Activated naive CD4-positive, alpha-beta T cell treated with anti-CD3 and anti-CD28 coated beads, Interleukin-2, amount 50 U/mL, for 72 hours (primary cell): ENCODE measurements at places on chromosomes 2 and 18.

- DNase-seq, result no peak
Observed at GRCh38 chr2:85744741-85745601, 8.8 kb upstream of the ATOH8 start.

GRCh38 chr2:69693775-69694450 lies 48.0 kb upstream of the ANXA4 start:
- no peak for DNase-seq

GRCh38 chr2:230319211-230319862 lies 7.7 kb upstream of the SP140L start:
- DNase-seq, result peak; percentile 55

DNA sequence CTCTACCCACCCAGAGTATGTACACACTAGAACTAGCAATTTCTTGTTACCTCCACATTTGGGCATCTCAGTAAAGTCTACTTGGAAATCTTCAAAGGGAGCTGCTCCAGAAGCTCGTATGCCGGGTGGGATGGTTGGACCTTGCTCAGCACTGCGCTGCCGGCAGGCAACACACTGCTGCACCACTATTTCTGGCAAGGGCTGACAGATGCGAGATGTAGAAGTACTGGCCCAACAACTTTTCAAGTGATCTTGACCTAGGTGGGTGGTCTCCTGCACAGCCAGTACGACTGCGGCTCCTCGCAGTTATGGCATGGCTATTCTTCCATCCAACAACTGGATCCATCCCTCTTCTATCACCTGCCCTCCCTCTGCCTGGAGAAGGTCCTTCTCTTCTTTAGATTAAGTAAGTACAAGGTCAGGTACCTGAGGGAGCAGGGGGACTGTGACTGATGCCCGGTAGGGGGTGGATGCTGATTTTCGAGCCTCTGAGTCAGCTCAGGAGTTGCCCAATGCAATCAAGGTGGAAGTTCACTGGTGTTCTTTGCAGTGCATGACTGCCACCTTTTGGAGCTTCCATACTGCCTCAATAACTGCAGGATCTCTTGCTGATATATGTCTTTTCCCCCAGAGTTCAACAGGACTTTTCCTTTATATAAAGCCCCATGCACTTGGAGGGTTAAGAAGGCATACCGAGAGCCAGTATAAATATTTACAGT lies 100.4 kb upstream of the SLC1A4 start:
- no peak for DNase-seq

DNA sequence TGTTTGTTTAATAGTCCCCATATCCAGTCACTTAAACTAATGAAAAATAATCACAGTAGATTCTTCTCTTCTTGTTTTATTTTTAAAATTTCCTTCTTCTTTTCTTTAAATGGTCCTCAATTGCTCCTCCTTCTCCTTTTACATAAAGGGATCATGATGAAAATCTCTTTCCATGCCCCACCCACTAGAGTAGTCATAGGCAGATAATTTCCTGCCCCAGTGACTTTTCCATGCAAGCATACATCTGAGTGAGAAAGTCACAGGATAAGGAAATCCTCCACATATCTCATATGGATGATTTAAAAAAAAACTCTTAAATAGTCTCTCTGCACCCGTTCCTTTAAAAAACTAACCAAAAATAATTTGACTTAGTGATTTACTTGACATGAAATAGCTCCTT lies 552.3 kb upstream of the SETBP1 start:
- DNase-seq, result no peak

DNA sequence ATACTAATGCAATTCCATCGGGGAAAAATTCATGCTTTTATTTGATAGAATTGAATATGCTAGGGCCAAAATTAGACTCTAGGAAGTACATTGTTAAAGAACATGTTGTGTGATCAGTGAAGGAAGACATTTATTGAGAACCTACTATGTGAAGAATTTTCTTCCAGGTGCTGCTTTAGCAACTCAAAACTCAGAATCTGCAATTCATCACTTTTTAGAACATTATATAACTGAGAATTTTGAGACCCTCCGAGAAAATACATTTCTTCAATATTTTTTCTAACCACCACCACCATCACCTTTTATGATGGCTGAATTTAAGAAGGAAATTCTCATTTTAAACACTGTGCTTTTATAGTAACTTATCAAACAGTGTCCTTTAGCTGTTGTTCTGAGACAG lies 315.2 kb downstream of the FIGN start:
- DNase-seq, result no peak

DNA sequence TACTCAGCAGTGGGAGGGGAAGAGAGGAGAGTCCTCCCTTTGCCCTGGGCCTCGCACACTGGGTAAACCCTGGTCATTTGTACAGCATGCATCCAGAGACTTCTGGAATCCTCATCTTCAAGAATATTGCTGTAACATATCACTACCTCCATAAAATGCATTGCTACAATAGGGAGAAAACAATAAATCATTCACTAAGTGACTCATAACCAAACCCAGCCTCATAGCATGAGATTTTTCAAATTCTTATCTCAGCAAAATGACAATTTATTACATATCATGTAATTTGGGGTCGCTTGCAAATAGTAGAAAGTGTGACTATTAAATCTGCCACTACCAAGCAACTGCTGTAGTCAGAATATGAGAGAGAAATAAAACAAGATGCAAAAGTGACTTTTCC lies 189.4 kb downstream of the ALK start:
- DNase-seq, result no peak

- peak; percentile 83 for DNase-seq
Observed at GRCh38 chr2:25215948-25216679, 47.7 kb upstream of the POMC start.

- DNase-seq, result no peak
Observed at GRCh38 chr2:78418021-78418420, 607.5 kb upstream of the REG3G start.
